ENCODE measurements at places on chromosomes 16 and 17.

GRCh38 chr17:57762452-57763395, 17.6 kb upstream of the CCDC182 start:
- no peak for DNase-seq

DNA sequence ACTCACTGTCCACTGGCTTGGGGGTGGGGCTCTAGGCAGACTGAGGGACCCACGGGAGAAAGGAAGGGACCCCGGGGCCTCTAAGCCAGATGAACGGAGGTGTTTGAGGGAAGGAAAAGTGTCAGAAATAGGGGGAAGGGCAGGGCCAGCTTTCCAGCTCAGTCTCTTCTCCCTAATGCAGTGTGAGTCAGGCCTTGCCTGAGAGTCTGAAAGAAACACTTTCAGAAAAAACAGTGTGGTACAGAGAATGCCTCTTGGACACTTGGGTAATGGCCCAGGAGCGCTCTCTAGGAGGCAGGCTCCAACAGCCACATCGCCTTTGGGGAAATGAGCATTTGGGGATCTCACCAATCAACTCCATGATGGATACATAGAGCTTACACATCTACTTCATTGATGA, 46.9 kb downstream of the NDEL1 start:
- no peak for DNase-seq

GRCh38 chr16:23498863-23499262, 11.4 kb downstream of the GGA2 start:
- DNase-seq = no peak

DNA sequence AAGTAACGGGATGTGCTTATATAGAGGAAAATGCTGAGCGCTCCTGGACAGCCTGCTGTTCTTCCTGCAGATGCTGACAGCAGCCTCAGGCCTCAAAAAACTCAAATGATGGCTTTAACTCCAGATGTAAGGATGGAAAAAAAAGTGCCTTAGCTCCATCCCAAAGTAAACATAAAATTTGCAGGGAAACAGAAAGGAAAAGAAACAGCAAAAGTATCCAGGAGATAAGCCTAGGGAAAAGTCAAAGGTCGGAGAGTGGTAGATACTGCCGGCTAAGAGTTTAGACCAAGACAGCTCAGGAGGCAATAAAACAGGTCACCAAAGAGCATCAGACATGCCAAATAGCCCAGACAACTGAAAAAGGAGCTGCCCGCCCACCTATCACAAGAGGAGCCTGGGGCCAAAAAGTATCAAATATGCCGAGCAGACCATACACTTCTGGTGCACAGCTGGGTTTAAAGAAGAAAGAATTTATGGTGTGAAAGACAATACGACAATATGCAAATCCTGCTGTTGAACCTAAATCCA, 6.9 kb downstream of the KRT31 start:
- DNase-seq = no peak

DNA sequence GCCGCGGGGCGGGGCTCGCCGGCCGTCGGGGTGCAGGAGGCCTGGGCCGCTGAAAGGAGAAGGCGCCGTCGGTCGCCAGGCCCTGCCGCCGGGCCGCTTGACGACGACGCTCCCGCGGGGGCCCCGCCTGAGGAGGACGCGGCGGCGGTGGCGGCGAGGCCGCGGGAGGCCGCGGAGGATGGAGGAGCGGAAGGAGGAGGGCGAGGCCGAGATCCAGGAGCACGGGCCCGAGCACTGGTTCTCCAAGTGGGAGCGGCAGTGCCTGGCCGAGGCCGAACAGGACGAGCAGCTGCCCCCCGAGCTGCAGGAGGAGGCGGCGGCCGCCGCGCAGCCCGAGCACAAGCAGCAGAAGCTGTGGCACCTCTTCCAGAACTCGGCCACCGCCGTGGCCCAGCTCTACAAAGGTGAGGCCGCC, 430 bp downstream of the HAPSTR1 start:
- DNase-seq = peak; percentile 75

DNA sequence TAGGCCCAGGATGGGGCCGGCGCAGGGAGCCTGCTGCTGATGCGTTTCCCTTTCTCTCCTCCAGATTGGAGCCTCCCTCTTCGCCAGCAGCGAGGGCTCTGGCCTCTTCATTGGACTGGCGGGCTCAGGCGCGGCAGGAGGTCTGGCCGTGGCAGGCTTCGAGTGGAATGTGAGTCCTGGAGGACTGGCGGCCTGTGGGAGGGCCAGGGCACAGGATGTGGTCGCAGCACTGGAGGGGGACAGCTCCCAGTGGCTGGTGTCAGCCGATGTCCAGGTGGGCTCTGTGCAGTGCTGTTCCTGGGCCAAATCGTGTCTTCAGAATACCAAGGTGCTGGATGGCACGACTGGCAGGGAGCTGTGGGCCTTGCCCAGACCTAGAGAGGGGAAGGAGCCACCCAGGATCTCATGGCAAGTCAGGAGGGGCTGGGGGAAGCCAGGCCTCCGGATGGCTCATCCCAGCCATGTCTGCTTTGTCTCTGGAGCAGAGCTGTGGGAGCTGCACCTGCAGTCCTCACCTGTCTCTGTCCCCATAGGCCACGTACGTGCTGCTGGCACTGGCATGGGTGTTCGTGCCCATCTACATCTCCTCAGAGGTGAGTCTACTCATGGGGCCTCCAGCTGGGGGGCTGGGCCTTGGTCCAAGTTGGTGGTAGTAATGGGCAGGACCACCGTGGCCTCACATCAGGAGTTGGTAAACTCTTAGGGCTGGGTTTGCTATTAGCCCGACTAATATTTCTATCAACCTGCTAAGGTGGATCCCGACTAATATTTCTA, 7.3 kb downstream of the SLC5A10 start:
- DNase-seq = no peak

DNA sequence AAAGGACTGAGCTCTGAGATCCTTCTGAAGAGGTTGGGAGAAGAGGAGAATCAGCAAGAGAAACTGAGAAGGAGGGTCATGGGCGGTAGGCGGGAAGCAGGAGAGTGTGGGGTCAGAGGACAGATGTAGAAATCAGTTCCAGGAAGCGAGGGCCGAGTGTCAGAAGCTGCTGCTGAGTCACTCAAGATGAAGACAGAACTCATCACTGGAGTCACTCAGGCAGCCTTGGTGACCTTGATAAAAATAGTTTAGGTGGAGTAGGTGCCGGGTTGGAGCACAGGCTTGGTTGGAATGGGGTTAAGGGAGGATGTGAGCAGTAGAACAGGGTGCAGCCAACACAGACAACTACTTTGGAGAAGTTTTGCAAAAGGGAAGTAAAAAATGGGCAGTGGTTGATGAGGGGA, 6.1 kb upstream of the ITGAM start:
- DNase-seq = no peak

DNA sequence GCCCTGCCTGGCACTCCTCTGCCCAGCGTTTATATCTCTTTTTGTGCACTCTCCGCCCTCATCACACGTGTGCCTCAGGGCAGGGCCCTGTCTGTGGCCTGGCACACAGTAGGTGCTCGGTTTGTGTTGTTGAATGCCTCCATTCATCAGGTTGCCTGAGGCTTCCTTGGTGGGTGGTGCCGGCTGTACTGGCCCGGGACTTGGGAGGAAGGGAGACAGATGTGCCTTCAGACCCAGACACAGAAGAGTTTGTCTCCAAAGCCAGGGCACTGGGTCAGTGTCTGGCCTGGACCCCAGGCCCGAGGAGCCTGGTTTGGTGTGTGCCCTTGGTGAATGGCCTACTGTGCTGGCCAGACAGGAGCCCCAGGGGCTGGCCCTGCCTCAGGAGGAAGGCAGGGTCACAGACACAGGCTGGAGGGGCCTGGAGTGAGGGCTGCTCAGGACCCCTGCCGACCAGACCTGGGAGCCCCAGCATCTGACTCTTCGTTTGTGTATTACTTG, 71.6 kb downstream of the RAI1 start:
- DNase-seq = no peak

DNA sequence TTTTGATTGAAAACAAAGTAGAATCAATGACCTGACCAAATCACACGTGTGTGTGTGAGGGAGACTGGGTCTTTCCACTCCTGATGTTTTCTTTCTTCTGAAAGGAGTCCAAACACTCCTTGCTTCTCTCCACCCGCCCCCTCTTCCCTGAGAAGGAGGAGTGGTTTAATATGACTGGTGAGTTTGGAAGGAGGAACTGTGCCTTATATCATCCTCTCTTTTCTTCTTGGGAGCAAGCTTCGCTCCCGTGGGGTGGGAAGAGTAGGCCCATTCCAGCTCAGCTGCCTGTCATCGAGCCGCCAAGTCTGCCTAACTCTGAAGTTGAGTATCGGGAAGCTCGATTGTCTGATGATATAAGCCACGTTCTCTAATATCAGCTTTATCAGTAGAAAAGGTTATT, 96.5 kb downstream of the YPEL2 start:
- DNase-seq = no peak

- DNase-seq = no peak
These were observed 53.7 kb downstream of the IQCK start for GRCh38 chr16:19771796-19772195.

DNA sequence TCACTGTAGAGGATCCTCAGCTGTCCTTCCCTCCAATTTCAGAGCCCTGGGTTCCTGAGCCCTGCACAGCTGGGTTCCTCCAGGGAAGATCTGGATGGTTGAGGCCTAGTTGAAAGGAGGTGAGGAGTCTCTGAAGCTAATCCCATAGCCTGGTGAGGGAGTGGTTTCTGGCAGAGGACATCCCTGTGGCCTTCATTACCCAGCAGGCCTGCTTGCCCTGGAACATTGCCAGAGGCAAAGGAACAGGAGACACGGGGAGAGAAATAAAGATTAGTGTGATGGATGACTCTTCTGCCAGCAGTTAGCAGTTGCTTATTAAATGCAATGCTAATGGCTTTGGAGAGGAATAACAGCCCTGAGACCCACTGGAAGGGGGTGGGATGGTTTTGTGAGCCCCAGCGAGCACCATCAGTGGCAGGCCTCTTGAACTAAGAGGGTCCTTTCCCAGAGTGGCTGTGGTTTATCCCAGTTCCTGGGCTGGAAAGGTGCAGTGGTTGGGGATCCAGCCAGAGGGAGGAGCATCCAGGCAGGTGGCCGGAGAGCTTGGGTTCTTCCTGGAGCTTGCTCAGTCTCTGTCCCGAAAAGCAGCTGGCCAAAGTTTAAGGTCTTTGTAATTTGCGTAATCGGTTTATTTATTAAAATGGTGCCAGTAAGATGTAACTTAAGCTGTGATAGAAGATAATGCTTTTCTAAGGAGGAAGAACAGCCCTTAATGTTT, 209.7 kb downstream of the CCDC182 start:
- DNase-seq = no peak

- DNase-seq = no peak
These were observed 7.4 kb downstream of the PNPO start for GRCh38 chr17:47948706-47949196.

DNA sequence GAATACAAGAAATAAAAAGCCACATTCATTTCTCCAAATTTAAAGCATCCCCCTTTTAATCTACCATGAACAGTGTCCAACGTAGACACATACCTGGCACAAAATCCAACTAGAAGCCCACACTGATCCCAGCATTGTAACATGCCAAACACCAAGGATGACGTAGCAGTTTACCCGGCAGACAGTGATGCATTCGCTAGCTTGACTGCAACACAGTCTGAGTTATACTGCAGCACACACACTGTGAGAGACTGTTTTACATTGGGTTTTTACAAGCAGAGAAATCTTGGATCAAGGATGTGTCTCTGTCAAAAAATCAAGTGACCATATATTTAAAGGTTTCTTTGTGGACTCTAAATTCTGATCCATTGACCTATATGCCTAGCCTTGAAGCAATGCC, 74.5 kb upstream of the C17orf78 start:
- DNase-seq = no peak

GRCh38 chr17:63555500-63556156, 5.4 kb downstream of the DCAF7 start:
- no peak for DNase-seq

- no peak for DNase-seq
These were observed 55.2 kb downstream of the MSI2 start for GRCh38 chr17:57311281-57312216.

- DNase-seq = no peak
These were observed 59.6 kb downstream of the TANGO6 start for GRCh38 chr16:68902969-68903345.

Data from GM06990 (cell line).